ENCODE measurements at places on chromosomes 6 and 20. TPM values are rescaled to one million over a fixed set of nuclear protein-coding genes. Genes with fewer than 3 reads are reported as not detected.

- peaks cover 4% of the 10 kb centered on the region for H3K36me3 ChIP-seq
- H3K27me3 ChIP-seq: peaks cover 93% of the 10 kb centered on the region
- DNase-seq: no peak
- peaks cover 13% of the 10 kb centered on the region for H3K4me1 ChIP-seq
Measured at GRCh38 chr6:108175592-108176279, 9.9 kb downstream of the NR2E1 start.

DNA sequence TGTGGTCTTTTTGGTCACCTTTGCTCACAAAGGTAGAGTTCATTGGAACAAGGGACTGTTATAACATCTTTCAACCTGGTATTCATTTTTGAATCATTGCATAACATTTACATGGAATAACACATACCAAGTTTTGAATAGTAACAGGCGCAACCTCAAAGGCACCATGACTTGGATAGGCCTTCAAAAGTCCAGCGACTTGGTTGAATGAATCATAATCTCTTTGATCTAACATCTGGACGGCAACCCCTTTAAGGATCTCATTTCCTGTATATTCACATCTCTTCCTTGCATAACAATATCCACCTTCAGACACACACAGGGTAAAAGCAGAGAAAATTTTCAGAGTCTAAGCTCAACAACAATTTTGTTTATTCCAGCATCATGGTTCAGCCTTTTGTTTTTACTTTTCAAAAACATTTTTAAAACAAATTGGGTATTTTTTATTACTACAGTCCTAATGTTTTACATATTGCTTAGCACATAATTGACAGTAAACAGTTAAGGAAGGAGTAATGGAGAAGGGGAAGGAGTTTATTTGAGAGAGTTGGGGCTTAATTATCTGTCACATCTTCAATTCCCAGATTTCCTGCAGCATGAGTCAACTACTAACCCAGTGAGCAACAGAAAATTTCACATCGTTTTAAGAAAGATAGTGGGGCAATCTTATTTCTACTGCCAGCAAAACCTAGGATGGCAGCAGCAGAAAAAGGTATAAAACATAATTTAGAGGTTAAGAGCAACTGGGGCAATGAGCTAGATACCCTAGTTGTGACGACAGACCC lies 41.8 kb upstream of the F13A1 start:
- no peak overlapping the region for H3K4me3 ChIP-seq
- DNase-seq: no peak
- no peaks in the 10 kb centered on the region for H3K36me3 ChIP-seq
- H3K27me3 ChIP-seq: peaks cover 11% of the 10 kb centered on the region
- H3K27ac ChIP-seq: no peak overlapping the region
- no peaks in the 10 kb centered on the region for H3K4me1 ChIP-seq

GRCh38 chr6:29628419-29629281 lies 4.3 kb downstream of the GABBR1 start:
- peak overlapping the region; percentile 79 for H3K27ac ChIP-seq
- peaks cover 16% of the 10 kb centered on the region for H3K36me3 ChIP-seq
- H3K27me3 ChIP-seq: peaks cover 21% of the 10 kb centered on the region
- H3K4me3 ChIP-seq: peak overlapping the region; percentile 87
- peak; percentile 58 for DNase-seq
- H3K4me1 ChIP-seq: peaks cover 41% of the 10 kb centered on the region

DNA sequence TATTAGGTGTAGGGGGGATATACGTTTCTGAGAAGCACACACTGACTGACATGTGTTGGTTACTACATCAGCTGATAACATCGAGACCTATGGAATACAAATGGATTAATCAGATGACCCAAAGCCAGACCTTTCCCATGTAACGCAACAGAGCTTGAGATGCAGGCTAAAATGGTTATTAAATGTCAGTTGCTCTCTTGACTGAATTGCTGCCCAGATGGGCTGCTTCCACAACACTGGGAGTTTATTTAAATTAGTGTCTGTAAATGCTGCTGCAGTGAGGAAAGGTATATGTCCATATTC lies 298.8 kb downstream of the PHACTR1 start:
- no peak overlapping the region for H3K27ac ChIP-seq
- peaks cover 6% of the 10 kb centered on the region for H3K4me1 ChIP-seq
- H3K27me3 ChIP-seq: peaks cover 62% of the 10 kb centered on the region

GRCh38 chr6:13729891-13730290 lies 18.3 kb upstream of the RANBP9 start:
- H3K36me3 ChIP-seq: no peaks in the 10 kb centered on the region
- DNase-seq: no peak
- H3K27ac ChIP-seq: no peak overlapping the region
- H3K4me1 ChIP-seq: peaks cover 10% of the 10 kb centered on the region
- H3K27me3 ChIP-seq: peaks cover 16% of the 10 kb centered on the region

DNA sequence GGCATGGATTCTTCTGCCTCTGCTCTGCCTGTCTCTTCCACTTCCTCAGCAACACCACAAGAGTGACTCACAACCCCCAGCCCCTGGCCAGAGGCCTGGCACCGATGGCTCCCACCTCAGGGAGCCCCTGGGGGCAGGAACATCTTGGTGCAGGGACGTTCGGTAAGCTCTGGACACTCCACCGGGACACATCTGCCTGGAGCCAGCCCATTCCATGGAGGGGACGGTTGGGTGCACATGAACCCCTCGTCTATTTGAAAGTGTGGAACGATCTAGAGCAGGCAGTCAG lies 246.5 kb downstream of the ERMARD start:
- H3K4me3 ChIP-seq: no peak overlapping the region
- DNase-seq: no peak
- H3K36me3 ChIP-seq: no peaks in the 10 kb centered on the region
- no peaks in the 10 kb centered on the region for H3K27me3 ChIP-seq

DNA sequence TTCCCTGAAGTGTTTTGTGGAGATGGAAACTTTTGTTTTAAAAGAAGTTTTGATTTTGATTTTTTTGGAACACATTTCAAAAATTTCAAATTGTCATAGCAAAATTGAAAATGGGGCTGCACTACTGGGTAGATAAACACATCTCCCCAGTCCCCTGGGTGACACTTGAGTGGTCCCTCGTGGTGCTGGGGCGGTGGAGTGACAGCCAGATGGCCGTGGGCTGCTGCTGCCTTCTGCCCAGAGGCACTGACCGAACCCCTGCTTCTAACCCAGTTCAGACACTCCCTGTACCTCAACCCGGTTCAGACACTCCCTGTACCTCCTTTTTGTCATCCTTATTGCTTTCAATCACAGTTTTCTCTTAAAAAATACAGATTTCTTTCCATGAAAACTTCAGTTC lies 69.9 kb upstream of the SYNJ2 start:
- DNase-seq: no peak
- no peaks in the 10 kb centered on the region for H3K27me3 ChIP-seq
- peaks cover 8% of the 10 kb centered on the region for H3K4me1 ChIP-seq
- H3K4me3 ChIP-seq: no peak overlapping the region

GRCh38 chr6:160919723-160920440 lies 71.7 kb upstream of the MAP3K4 start:
- H3K36me3 ChIP-seq: no peaks in the 10 kb centered on the region
- peaks cover 2% of the 10 kb centered on the region for H3K27me3 ChIP-seq
- H3K4me3 ChIP-seq: no peak overlapping the region
- no peaks in the 10 kb centered on the region for H3K4me1 ChIP-seq
- no peak for DNase-seq
- H3K27ac ChIP-seq: no peak overlapping the region

DNA sequence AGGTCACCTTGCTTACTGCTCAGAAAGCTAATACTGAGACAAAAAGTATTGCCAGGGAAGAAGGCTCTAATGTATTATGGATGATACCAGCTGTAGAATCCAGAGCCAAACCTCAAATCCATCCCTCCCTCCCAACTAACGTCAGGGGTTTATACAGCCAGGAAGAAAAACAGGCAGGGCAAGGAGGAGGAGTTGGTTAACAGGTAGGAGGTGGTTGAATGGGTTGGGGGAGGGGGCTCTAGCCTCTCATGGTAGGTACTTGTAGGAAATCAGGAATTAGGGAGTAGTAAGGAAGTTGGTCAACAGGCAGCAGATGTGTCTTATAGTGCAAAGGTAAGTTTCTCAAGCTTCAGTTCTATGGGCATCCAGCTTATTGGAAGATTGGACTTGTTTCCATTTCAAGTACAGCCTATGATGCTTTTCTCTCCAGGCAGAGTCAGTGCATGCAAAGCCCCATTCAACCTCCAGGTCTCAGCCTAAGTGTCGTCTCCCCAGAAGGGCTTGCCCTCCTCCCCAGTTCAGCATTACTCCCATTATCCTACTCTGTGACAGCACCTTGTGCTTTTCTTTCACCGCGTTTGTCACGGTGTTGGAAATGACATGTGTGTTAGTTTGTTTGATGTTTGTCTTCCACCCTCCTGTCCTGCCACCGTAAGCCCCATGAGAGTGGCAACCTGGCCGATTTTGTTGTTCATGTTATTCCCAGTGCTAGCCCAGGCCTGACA lies 38.1 kb downstream of the PNLDC1 start:
- H3K4me1 ChIP-seq: peaks cover 13% of the 10 kb centered on the region
- no peak overlapping the region for H3K4me3 ChIP-seq
- H3K36me3 ChIP-seq: no peaks in the 10 kb centered on the region
- no peak for DNase-seq

The MOG gene
- total RNA-seq: not detected

The RNF217 gene
- total RNA-seq: 1.1 TPM
